ENCODE measurements at places on chromosomes 6 and 20.

GRCh38 chr6:89034586-89035251 is 45.8 kb upstream of the PNRC1 start:
- DNase-seq: no peak

- no peak for DNase-seq
These were observed 177.6 kb downstream of the SASH1 start for GRCh38 chr6:148520109-148520841.

DNA sequence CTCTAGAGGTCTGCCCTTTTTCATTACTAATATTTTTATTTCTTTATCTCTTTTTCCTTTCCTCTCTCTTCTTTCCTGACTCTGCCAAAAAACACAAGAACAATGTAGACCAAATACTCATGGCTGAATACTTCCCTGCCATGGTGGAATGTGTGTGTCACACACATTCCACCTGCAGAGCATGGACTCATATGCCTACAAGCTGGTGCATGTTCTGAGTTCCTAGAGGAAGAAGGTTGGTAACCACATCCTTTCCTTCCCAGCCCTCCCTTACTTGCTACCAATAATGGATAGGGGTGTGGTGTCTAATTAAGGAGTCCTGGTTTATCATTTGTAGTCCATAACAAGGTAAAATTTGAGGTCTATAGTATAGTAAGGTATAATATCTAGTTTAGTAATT is 15.2 kb upstream of the CST9L start:
- DNase-seq: no peak

- DNase-seq: no peak
These were observed 15.4 kb upstream of the SNHG17 start for GRCh38 chr20:38450412-38450975.

DNA sequence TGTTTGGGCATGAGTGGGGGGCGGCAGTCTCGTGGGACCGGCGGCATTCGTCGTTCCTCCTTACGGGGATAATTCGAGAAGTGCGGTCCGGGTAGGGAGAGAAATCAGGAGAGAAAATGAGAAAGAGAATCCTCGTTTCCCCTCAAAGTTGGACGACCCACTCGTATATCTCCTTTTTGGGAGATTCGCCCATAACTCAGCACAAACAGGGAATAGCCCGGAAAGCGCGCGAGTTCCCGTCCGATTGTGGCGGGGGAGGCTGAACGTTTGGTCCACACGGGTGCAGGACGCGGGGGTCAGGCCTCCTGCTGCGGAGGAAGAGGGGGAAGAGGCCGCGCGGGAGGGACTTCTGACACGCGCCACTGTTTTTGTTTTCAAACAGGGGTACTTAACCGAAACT is 42.4 kb downstream of the POPDC3 start:
- DNase-seq: peak; percentile 48

- no peak for DNase-seq
These were observed 380.0 kb upstream of the GJE1 start for GRCh38 chr6:141752677-141753076.

DNA sequence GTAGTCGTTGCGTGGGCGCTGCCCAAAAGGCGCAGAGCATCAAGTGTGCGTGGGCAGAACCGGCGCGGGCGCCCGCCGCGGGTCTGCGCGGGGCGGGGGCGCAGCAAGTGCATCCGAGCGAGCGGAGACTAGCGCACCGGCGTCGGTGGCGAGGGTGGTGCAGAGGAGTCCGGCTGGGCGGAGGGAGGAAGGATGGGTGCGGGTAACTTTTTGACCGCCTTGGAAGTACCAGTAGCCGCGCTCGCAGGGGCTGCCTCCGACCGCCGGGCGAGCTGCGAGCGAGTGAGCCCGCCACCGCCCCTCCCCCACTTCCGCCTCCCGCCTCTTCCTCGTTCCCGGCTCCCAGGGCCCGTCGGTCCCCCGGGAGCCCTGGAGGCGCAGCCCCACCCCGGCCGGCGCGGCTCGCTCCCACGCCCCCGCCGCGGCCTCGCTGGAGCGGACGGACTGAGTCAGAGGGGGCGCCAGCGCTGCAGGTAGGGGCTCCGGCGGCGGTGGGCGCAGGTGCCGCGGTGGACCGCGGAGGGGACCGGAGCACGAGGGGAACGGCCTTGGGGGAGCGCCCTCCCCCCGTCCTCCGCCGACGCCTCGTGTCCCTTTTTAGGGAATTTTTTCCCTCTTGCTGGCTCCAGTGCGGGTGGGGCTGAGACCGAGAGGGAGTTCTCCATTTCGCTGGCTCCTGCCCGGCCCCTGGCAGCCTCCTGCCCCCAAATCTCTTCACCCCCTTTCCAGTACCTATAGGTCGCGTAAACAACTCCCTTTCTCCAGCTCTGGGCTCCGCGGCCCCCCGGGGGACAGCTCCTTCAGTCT is 1.6 kb upstream of the DBNDD2 start:
- DNase-seq: peak; percentile 88

- DNase-seq: peak; percentile 78
These were observed 244.1 kb upstream of the QKI start for GRCh38 chr6:163170294-163170883.

DNA sequence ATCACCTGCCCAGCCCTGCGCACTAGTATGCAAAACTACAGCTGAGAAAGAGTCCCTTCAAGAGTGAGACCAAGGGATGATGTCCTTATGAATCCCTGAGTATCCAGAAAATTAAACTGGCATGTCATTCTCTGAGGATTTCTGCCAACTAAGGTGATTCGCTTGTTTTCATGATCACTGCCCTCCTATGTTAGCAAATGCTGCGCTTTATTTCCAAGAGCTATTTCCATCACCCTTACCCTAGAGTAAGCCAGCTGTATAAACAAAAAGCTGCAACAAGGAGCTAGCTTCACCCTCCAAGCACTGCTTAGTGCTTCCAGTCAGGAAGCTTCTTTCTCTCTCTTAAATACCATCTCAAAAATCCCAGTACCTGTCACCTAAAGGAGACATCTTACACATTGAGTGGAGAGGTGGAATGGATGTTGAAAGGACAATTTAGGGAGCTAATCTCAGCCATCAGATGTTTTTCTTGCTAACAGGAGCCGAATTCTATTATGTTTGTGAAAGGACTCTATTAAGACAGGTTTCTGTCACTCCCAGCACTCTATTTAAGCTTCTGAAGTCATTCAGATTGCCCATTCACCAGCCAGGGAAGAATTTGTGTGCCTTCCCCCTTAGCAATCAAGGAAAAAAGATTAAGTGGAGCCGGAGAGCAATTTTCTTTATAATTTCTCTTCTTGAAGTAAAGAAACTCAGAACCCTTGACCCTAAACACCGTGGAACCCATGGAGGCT is 322.2 kb downstream of the NRN1 start:
- no peak for DNase-seq

GRCh38 chr20:3788685-3789155 is 2.2 kb upstream of the CENPB start:
- no peak for DNase-seq

- peak; percentile 29 for DNase-seq
These were observed 233.8 kb downstream of the SYNDIG1 start for GRCh38 chr20:24703284-24703610.

DNA sequence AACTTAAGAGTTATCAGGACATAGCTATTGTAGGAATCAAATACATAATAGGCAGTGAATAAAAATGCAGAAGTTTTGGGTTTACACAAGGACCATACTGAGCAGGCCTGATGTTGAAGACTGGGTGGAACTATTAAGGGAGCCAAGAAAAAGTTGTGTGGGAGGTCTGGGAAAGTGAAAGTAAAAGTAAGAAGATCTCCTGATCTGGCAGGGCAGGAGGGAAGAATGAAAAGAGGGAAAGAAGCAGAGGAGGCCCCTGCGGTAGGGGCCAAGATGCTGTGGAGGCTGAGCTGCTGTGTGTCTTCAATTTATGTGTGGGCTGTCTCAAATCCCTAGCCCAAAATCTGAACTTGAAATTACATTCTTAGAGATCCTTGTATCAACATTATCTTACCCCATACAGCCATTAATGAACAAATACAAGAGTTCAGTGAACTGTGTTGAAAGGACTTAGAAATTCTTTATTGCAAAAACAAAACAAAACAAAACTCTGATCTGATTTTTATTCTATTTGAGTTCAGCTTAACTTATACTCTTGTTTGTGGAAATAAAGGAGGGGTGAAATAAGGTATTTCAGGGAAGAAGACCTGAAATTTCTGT is 1183.8 kb downstream of the HACE1 start:
- no peak for DNase-seq

DNA sequence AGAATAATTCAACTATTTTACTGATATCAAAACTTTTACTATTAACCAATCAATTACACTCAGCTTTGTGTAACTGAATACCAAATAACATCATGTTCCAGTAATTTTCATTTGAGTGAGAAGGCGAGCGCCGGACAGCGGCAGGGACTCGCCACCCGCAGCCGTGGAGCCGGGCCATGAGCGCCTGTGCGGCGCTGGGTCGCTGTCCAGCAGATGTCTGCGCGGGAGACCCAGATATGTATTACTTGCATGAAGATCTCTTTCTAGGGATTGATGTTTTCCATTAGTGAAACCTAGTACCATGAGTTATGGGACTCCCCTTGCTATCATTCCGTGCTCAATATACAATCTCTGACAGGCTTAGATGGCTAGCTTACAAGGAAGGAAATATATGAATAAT is 245.1 kb upstream of the PRSS16 start:
- DNase-seq: no peak

DNA sequence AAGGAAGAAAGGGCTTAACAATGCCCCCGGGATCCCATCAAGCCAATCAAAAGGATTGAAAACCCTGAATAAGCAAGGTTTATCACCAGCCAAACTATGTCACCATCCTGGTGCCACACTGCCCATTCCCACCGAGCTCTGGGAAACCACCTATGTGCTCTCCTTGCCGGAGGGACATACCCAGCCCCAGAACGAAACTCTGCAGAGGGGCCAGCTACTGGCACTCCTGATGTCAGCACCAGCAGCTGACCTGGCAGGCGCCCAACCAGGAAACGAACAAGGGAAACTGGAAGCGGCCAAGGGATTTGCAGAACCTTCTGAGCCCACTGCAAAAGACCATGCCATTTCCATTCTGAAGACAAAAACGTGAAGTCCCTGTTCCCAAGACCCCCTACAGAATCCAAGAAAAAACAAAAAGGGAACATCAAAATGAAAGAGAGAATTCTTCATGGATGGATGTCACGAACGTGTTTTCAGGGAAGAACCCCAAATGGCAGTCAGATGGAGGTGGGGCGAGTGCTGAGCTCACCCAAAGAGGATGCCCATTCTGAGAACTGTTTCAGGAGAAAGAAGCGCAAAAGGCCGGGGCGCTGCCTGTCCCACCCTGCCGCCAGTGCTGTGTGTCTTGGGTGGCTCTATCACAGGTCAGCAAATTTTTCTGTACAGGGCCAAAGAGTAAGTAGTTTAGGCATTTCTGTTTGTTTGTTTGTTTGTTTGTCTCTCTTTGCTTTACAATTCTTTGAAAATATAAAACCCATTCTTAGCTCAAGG is 305.2 kb downstream of the ESR1 start:
- peak; percentile 17 for DNase-seq

- DNase-seq: no peak
These were observed 125.4 kb downstream of the RNASET2 start for GRCh38 chr6:166830891-166831363.

- DNase-seq: no peak
These were observed 4.1 kb upstream of the TXLNB start for GRCh38 chr6:139295901-139296300.

DNA sequence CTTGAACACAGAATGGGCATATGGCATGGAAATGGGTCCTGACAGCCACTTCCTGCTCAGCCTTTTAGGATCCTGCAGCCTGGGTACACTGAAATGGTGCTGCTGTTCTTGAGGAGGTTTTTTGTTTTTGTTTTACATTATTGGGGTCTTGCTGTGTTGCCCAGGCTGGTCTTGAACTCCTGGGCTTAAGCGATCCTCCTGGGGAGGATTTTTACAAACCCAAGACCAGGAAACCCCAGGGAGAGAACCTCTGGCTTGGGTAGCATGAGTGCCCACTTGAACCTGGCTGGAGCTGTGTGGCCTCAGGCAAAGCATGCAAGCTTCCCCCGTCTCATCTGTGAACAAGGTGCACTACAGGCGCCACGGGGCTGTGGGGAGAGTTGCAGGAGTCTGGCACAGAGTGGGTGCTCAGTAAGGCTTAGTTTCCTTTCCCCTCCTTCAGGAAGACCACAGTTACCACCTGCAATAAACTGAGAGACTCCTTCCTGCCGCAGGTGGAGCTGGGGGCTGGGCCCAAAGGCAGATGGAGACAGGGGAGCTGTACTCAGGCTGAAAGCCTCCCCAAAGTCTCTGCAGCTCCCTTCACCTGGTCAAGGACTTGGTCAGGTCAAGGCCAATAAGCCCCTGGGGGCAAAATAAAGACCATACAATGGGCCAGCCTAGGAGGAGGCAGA is 1.8 kb downstream of the SLA2 start:
- no peak for DNase-seq

GRCh38 chr6:78605909-78606446 is 261.4 kb upstream of the IRAK1BP1 start:
- DNase-seq: no peak

DNA sequence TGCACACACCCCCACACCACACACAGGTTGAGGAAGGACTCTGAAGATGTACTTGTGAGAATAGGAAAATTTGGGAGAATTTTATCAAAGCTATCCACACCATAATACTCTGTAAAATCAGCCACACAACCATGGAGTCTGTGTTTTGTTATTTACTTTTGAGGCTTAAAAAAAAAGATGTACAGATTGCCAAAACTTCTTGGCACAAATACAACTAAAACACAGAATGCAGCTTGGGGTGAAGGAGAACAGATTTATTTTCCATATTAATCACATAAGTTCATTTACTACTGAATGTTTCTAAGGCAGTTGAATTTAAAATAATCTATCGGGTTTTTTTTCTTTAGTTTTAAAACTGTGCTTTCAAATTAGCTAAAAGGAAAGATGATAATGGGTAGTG is 32.8 kb upstream of the KCNQ5 start:
- DNase-seq: no peak

- DNase-seq: no peak
These were observed 42.4 kb downstream of the DHX35 start for GRCh38 chr20:39004508-39004907.

DNA sequence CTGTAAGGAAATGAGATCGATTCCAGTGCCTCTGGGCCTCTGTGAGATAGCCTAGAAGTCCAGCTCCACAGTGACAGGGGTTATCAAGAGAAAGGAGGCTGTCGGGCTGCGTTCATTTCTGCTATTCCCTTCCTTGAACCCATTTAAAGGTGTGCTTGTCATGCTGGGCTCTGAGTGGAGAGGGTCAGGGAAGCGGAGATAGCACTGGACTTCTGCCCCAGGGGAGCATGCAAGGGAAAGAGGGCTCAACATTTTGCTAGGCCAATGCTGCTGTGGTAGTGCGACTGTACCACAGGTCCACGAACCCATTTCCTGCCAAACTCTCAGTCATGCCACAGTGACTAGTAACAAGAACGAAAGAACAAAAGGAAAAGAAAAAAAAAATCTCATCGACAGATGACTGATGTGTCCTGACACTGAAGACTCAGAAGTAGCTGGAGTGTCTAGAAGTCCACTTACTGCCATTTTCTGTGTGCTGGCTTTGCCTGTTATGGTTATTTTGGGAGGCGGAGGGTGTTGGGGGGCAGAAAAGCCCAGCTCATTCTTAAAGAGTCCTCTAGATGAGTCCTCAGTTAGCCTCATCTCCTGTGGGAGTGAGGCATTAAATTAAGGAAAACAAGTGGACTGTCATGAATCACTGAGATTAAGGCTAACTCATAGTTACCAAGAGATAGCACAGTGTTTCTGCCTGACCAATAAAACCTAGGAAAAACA is 8.1 kb downstream of the NEDD9 start:
- no peak for DNase-seq

All from endodermal cell (in vitro differentiated cells).